ENCODE measurements at places on chromosomes 2 and 18.

DNA sequence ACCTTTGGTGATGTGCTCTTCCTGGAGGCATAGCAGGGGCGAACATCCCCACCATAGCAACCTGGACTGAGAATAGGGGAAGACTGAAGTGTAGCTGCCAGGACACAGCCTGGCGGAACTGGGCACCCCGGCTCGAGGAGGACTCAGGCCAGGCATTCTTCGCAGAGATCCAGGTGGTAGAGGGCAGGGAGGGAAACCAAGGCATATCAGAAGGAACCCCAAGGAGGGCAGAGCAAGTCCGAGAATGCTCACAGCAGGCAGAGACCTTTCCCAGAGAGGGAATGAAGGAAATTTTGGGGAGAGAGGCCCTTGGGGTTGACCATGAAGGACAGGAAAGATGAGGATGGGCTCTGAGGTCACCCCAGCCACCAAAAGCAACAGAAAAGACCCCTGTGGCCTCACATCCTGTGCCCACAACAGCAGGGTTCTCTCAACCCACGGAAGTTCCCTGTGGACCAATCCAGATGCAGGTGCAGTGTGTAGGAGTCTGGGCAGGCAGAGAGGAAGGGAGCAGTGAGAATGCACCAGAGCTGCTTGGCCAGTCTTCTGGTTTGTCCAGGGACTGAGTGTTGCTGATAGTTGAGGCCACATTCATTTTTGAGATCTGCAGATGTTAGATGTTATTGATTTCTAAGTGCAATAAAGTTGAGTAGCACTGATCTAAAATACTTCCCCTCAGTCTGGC, 136.9 kb downstream of the PXDN start:
- DNase-seq, result no peak

DNA sequence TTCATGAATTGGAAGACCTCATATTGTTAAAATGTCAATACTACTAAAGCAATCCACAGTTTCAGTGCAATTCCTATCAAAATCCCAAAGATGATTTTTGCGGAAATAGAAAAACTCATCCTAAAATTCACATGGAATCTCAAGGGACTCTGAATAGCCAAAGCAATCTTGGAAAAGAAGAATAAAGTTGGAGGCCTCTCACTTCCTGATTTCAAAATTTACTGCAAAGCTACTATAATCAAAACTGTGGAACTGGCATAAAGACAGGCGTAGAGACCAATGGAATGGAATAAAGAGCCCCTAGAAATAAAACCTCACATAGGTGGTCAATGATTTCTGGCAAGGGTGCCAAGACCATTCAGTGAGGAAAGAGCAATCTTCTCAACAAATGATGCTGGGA, 42.3 kb downstream of the ACOXL start:
- no peak for DNase-seq

GRCh38 chr18:63199743-63200241, 119.8 kb downstream of the BCL2 start:
- DNase-seq, result peak; percentile 20

GRCh38 chr2:172843902-172844715, 108.5 kb downstream of the RAPGEF4 start:
- no peak for DNase-seq

DNA sequence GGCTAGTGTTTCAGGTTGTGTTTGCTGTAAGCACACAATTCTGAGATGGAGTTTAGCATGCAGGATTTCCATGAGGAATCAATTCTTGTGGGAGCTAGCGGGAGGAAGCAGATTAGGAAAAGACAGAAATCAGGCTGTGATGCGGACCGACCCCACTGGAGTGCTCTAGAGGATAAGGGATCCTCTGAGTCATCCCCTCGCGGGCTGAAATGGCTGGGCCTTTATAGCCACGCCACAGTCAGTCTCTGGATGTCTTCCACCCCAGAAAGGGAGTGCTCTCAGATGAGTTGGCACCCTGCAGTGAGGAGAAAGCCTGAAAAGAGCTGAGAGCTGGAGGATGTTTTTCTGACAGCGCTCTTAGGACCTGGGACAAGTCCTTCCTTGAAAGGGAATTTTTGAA, 102.4 kb downstream of the GALNT3 start:
- no peak for DNase-seq

DNA sequence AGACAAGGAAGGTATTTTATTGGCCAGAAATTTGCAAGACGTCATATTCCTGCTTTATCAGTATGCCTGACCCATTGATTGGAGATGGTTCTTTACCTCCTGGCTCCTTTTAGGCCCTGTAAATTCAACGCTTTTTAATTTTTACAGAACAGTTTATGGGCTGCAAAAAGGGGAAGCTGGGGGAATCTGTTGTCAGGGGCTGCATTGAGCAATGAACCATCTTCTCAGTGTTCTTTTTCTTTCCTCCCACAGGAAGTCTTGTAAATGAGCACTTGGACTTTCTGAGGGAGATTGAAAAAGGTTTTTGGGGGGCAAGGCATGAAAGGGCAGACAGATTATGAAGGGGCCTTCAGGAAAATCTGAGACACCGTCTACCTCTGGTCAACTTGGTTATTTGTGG, 503.6 kb upstream of the TNP1 start:
- no peak for DNase-seq

- DNase-seq, result peak; percentile 14
Measured at GRCh38 chr2:226835420-226835795, 446 bp upstream of the RHBDD1 start.

GRCh38 chr2:144443837-144444817, 75.8 kb downstream of the ZEB2 start:
- no peak for DNase-seq

GRCh38 chr18:39743463-39743862, 2177.9 kb upstream of the CELF4 start:
- DNase-seq, result no peak

DNA sequence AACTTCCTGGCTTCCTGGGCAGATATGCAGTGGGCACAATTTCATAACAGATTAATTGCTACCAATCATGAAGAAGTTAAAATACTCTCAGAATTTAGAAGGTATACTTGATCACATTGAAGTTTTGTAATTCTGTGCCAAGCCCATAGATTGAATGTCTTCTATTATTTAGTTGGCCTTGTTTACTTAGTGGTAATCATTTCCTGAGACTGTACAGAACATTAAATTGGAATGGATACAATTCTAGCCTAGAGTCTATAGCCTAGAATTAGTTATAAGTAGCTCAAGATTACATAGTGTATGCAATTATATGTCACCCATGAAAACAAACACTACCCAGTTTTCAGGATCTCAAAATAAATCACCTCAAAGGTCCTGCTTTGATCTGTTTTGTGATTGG, 615.8 kb downstream of the XIRP2 start:
- DNase-seq, result no peak

GRCh38 chr2:69715964-69716363, 26.0 kb upstream of the ANXA4 start:
- no peak for DNase-seq

DNA sequence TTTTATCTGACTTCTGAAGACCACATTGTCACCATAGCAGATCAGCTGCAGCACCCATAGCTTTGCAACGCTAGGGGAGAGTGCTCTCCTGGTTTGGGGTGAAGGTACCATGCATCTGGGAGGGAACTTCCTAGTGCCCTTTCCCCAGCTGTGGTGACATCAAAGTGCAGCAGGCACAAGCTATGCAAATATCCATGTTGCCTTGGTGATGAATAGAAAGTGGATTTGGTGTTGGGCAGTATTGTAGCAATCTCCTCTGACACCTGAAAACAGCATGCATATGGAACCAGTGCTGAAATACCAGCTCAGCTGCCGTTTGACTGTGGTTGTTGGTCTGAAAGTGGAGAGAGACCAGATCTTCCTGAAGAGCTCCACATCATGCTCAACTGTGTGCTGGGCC, 37.1 kb downstream of the BCL2L11 start:
- no peak for DNase-seq

- DNase-seq, result peak; percentile 4
Measured at GRCh38 chr18:31497836-31498573, at the start of gene DSG2. DSG2 (plus strand) TSS chr18:31498177; CDS start chr18:31498252, 75 bp downstream.

DNA sequence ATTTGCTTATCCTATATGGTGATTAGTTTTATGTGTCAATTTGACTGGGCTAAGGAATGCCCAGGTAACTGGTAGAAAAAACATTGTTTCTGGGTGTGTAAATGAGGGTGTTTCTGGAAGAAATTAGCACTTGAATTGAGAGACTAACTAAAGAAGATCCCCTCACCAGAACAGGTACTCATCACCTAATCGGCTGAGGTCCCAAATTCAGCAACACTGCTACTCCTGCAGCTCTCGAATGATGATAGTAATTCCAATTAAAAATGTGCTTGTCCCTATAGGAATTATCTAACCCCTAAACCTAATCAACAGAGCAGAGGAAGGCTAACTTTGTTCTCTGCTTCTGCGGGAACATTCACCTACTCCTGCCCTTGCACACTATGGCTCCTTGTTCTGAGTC, 464.5 kb upstream of the CHST9 start:
- DNase-seq, result no peak

DNA sequence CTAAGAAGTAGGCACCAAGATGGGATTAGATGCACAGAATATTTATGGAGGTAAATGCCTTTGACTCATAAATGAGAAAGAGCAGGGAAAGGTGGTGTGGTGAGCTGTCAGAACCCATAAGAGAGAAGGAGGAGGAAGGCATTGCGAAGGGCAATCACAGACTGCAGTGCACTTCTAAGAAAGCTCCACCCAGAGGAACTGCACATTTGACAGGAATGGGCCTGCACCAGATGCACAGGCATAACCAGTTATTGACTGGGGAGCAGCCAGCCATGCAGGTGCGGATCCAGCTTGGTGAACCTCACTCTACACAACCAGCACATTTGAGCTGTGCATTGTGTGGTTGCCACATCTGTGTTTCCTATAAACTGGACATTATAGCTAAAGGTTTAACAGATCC, 62.2 kb upstream of the L3MBTL4 start:
- no peak for DNase-seq

DNA sequence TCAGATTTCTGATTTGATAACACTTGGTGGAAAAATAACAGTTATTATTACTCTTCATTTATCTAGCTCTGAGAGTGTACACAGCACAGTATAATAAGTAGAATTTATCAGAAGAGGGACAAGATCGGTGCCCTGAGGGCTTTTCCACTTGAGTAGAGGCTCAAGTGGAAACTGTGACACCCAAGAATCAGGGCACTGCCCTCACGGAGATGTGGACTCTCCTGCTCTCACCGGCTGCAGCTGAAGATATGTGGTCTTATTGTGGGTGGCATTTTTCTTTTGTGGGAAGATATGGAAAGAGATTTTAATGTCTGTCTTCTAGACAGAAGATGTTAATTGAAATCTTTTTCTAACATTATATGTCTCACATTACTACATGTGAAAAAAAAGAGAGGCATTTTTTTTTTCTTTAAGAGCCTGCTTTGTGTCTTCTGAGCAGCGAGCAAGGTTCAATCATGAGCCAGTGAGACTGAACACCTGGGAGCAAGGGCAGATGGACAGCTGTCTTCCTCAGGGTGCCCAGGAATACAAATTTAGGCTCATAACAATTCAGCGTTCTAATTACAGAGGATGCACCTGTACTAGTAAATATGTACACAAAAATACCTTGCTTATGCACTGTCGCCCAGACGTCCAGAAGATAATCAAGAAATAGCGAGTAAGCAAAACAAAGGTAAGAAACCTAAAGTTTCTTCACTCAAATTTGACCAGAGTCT, 1098.2 kb upstream of the FANCL start:
- no peak for DNase-seq

- no peak for DNase-seq
Measured at GRCh38 chr18:12377556-12378197, 650 bp upstream of the AFG3L2 start.

DNA sequence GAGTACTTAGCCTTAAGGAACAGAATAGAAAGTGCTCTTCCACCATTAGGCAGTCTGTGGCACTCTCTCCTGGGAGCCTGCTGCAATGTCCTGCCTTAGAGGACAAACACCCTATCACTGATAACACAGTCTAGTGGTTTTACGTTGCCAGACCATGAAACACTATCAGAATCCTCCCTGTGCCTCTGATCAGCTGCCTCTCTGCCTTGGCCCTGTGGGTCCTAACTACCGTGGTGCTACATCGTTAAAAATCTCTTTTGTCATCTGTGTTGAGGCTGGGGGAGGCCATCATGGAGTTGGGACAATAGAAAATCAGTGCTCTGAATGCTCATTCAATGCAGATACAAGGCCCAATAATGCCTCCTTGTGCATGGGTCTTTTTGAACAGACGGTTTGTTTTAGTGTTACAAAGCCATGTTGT, 11.9 kb upstream of the APCDD1 start:
- no peak for DNase-seq

DNA sequence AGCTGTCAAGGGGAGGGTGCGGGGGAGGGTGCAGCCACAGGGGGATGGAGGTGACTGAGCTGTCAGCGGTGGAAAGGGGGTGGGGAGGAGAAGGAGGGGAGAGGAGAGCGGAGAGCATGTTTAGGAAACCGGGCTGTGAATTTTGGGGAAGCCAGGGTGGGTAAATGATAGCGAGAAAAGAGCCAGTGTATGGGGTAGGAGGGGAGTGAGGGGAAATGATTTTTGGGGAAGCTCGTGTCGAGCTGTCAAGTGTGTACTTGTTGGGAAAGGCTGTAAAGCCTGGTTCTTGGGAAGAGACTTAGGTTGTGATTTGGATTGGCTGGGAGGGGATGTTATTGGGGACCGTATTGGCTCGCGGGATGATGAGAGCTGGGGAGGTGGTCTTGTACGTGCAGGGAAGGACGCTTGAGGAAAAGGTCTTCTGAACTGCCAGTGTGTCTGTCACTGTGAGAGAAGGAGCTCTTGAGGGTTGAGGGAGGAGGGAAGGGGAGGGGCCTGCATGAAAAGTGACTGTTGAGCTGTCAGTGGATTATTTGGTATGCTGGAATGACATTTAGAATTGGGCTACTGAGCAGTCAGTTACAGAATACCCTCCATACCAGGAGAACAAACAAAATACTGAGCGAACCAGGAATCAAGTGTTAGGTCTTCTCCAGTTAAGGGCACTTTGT, 1.0 kb downstream of the UBR3 start:
- DNase-seq, result peak; percentile 26

GRCh38 chr2:38709567-38710194, 41.5 kb downstream of the SRSF7 start:
- DNase-seq, result no peak

GRCh38 chr18:13481820-13482617, 244.3 kb downstream of the FAM210A start:
- no peak for DNase-seq

DNA sequence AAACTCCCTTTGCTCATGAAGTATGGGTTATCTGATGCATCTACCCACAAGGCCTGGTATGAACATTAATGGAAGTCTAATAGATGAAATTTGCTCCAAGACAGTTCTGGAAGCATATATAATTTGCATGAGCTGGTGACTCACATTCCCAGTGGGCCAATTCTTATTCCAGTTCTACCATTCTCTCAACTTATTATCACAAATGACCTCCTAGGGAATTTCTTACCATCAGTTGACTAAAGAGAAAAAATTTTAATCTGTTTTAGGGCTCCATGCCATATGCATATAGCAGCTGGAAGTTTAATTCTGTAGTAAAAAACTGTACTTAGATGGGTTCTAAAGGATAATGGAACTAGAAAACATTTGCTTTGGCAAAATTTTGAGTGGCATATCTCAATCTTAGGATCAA, 165.2 kb upstream of the COL3A1 start:
- DNase-seq, result no peak

- peak; percentile 49 for DNase-seq
Measured at GRCh38 chr2:85390941-85391669, 19.1 kb downstream of the CAPG start.

- no peak for DNase-seq
Measured at GRCh38 chr18:47316924-47317323, 65.5 kb upstream of the SKOR2 start.
